ENCODE measurements at places on chromosomes 1 and 21. TPM values are rescaled to one million over a fixed set of nuclear protein-coding genes. Genes with fewer than 3 reads are reported as not detected.

Gene PAPPA2
- total RNA-seq, result 0.05 TPM

Gene LAPTM5
- total RNA-seq, result 407 TPM

Gene MYCL
- total RNA-seq, result not detected

Gene LRRC71
- not detected for total RNA-seq

Gene ZBED6
- total RNA-seq, result 16.3 TPM

Gene PROX1
- total RNA-seq, result not detected

Gene SLC2A5
- total RNA-seq, result not detected

Gene FOXO6
- 0.24 TPM for total RNA-seq

Gene CDA
- not detected for total RNA-seq

GRCh38 chr1:172277275-172277674, 143.2 kb upstream of the C1orf105 start:
- no peak for DNase-seq
- no peaks in the 10 kb centered on the region for H3K36me3 ChIP-seq
- H3K4me1 ChIP-seq, result no peaks in the 10 kb centered on the region
- no peaks in the 10 kb centered on the region for H3K27me3 ChIP-seq
- no peak overlapping the region for H3K27ac ChIP-seq

DNA sequence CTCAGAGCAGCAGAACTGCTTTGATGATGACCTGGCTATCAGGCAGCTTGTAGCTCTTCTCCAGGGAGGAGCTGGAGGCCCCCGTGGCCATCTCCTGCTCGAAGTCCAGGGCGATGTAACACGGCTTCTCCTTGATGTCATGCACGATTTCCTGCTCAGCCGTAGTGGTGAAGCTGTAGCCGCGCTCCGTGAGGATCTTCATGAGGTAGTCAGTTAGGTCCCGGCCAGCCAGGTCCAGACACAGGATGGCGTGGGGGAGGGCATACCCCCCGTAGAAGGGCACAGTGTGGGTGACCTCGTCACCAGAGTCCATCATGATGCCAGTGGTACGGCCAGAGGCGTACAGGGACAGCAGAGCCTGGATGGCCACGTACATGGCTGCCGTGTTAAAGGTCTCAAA, 18.3 kb upstream of the TP53BP2 start:
- H3K4me1 ChIP-seq, result no peaks in the 10 kb centered on the region
- no peak for DNase-seq
- H3K27ac ChIP-seq, result no peak overlapping the region
- H3K4me3 ChIP-seq, result no peak overlapping the region

GRCh38 chr1:110083866-110084226, 13.4 kb upstream of the ALX3 start:
- no peaks in the 10 kb centered on the region for H3K36me3 ChIP-seq
- H3K4me3 ChIP-seq, result peak overlapping the region; percentile 70

DNA sequence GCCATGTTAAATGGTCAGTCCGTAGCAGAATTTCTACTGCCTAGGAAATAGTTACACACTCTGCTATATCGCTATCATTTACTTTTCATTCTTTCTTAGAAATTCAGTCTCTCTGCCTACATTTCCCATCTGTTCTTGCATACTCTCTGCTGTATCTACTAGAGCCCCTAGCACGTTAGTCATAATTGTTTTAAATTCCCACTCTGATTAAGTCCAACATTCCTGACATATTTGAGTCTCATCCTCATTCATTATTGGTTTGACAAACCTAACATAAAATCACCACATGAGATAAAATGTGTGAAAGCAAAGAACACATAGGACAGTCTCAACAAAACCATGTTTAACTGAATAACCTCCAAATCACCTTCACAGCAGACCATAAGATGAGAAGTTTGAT, 513.6 kb downstream of the PLPP3 start:
- no peaks in the 10 kb centered on the region for H3K4me1 ChIP-seq
- no peak overlapping the region for H3K4me3 ChIP-seq
- H3K36me3 ChIP-seq, result no peaks in the 10 kb centered on the region
- H3K27me3 ChIP-seq, result no peaks in the 10 kb centered on the region

- no peak overlapping the region for H3K27ac ChIP-seq
- H3K27me3 ChIP-seq, result no peaks in the 10 kb centered on the region
- H3K4me3 ChIP-seq, result no peak overlapping the region
- H3K36me3 ChIP-seq, result no peaks in the 10 kb centered on the region
- DNase-seq, result no peak
Measured at GRCh38 chr1:7585216-7585907, 185.7 kb upstream of the VAMP3 start.

GRCh38 chr1:223802602-223803001, 43.1 kb downstream of the TP53BP2 start:
- no peaks in the 10 kb centered on the region for H3K4me1 ChIP-seq
- H3K36me3 ChIP-seq, result peaks cover 54% of the 10 kb centered on the region
- H3K27me3 ChIP-seq, result no peaks in the 10 kb centered on the region
- no peak for DNase-seq
- no peak overlapping the region for H3K27ac ChIP-seq

GRCh38 chr1:39091845-39092645, 65.9 kb downstream of the NDUFS5 start:
- H3K36me3 ChIP-seq, result no peaks in the 10 kb centered on the region
- H3K4me1 ChIP-seq, result peaks cover 2% of the 10 kb centered on the region
- peak; percentile 77 for DNase-seq
- H3K27ac ChIP-seq, result no peak overlapping the region
- peaks cover 7% of the 10 kb centered on the region for H3K27me3 ChIP-seq

GRCh38 chr1:177256153-177257075, 85.7 kb downstream of the BRINP2 start:
- no peaks in the 10 kb centered on the region for H3K36me3 ChIP-seq
- H3K27me3 ChIP-seq, result no peaks in the 10 kb centered on the region
- H3K4me3 ChIP-seq, result no peak overlapping the region

- H3K27me3 ChIP-seq, result peaks cover 58% of the 10 kb centered on the region
- peaks cover 26% of the 10 kb centered on the region for H3K4me1 ChIP-seq
- peak; percentile 70 for DNase-seq
Measured at GRCh38 chr1:156114101-156114918, at the start of gene LMNA. TSS of gene LMNA (plus strand) at chr1:156114711. CDS start at chr1:156114919, 208 bp downstream.

DNA sequence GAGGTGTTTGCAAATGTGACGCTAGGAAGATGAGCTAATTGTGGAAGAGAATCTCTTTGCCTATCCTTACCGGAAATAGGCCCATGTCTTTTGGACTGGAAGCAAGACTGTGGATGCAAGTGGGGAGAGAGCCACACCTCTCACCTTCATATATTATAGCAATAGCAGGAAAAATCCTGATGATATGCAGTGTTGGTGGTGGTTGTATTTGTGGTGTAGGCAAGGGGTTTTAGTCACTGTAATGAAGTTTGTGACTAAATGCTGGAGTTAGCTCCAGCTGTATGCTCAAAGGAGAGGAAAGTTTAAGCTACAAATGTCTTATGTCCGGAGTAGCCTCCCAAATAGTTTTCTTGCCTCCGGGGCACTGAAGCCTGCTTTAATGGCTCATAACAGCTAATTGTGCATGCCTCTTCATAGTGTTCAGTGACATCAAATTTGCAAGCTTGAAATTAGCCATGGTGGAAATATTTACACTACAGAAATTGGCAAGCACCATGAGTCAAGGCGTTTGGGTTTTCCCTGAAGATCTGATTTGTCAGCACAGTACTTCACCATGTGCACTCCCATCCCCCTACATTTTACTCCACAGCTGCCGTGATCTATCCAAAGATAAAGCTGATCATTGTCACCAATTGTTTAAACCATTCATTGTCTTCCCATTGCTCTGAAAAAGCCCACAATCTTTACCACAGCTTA, 102.6 kb upstream of the ZNF644 start:
- no peak for DNase-seq
- no peaks in the 10 kb centered on the region for H3K36me3 ChIP-seq
- H3K27me3 ChIP-seq, result peaks cover 3% of the 10 kb centered on the region
- no peak overlapping the region for H3K4me3 ChIP-seq
- no peak overlapping the region for H3K27ac ChIP-seq

- no peak overlapping the region for H3K4me3 ChIP-seq
- H3K27me3 ChIP-seq, result peaks cover 13% of the 10 kb centered on the region
- peaks cover 54% of the 10 kb centered on the region for H3K4me1 ChIP-seq
Measured at GRCh38 chr1:25797939-25798338, 2.1 kb upstream of the SELENON start.

GRCh38 chr1:221336126-221336525, 405.8 kb downstream of the DUSP10 start:
- no peak overlapping the region for H3K27ac ChIP-seq
- no peaks in the 10 kb centered on the region for H3K36me3 ChIP-seq
- H3K4me1 ChIP-seq, result no peaks in the 10 kb centered on the region

GRCh38 chr1:29272147-29272907, 36.0 kb downstream of the PTPRU start:
- H3K4me1 ChIP-seq, result no peaks in the 10 kb centered on the region
- no peak overlapping the region for H3K4me3 ChIP-seq
- no peaks in the 10 kb centered on the region for H3K36me3 ChIP-seq

DNA sequence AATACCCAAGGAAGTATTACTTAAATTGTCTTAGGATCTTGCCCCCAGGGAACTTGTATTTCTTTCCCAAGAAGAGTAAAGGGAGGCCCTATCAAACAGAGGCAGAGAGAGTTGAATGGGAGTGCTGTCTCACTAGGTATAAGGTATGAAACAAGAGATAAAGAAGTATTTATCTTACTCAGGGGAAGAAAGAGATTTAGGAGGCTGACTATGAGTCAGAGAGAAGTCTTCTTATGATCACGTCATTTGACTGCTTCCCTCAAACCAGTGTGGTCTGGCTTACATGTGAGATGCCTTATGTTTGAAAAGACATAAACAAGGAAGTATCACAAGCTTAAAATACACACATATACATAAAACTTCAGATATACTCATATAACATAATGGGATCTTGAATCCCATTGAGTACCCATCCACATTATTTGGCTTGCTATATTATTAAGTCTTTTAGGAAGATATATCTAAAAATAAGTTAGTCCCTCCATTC, 29.6 kb downstream of the DUSP10 start:
- H3K36me3 ChIP-seq, result peaks cover 55% of the 10 kb centered on the region
- H3K4me3 ChIP-seq, result peak overlapping the region; percentile 71
- no peaks in the 10 kb centered on the region for H3K27me3 ChIP-seq
- DNase-seq, result peak; percentile 82

GRCh38 chr21:22374218-22374969, 1376.2 kb downstream of the NCAM2 start:
- no peak overlapping the region for H3K4me3 ChIP-seq
- H3K27me3 ChIP-seq, result no peaks in the 10 kb centered on the region
- no peaks in the 10 kb centered on the region for H3K4me1 ChIP-seq
- H3K27ac ChIP-seq, result no peak overlapping the region
- DNase-seq, result no peak

- no peak overlapping the region for H3K27ac ChIP-seq
- no peaks in the 10 kb centered on the region for H3K36me3 ChIP-seq
- H3K4me3 ChIP-seq, result no peak overlapping the region
- no peak for DNase-seq
Measured at GRCh38 chr1:184493987-184494388, 107.2 kb downstream of the C1orf21 start.

- no peak for DNase-seq
- H3K4me1 ChIP-seq, result no peaks in the 10 kb centered on the region
- H3K27ac ChIP-seq, result no peak overlapping the region
- no peaks in the 10 kb centered on the region for H3K27me3 ChIP-seq
- no peak overlapping the region for H3K4me3 ChIP-seq
- H3K36me3 ChIP-seq, result no peaks in the 10 kb centered on the region
Measured at GRCh38 chr21:38561205-38561604, 62.9 kb upstream of the ERG start.

- no peak for DNase-seq
- H3K27ac ChIP-seq, result no peak overlapping the region
- no peaks in the 10 kb centered on the region for H3K4me1 ChIP-seq
- H3K36me3 ChIP-seq, result no peaks in the 10 kb centered on the region
Measured at GRCh38 chr1:75836528-75837100, 39.9 kb downstream of the MSH4 start.
